Glomerular endothelial cell (primary cell): ENCODE measurements at places on chromosomes 16 and 17. TPM values are rescaled to one million over a fixed set of nuclear protein-coding genes. Genes with fewer than 3 reads are reported as not detected.

DNA sequence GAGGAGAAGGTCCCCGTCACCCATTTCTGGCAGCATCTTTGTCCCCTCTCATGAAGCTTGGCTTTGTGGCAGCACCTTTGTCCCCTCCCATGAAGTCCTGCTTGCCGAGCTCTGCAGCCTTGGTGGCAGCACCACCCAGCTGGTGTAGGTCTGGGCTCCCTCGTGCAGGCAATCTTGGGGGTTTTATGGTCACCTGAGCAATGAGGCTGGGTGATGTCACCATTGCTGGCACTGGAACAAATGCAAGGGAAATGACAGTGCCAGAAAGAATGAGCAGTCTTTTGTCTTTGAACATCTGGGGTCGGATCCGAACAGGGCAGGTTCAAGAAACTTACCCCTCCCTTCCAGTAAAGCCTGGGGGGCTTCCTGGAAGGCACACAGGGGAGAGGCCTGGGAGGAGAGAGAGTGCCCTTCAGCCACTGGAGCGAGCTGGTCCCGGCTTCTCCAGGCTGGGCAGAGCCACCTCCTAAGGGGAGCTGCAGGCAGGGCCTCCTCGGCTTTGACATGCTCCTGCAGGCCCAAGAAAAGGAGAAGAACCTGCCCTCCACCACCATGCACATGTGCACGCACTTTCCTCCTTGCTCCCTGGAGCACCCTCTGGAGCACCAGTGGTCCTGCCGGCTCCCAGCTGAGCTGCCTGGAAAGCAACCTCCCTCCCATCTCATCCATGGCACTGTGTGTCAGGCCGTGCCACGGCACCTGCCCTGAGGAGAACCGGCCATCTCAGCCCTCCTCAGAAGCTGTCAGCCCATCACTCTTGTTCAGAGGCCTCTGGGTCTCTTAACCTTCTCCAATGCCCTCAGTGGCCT lies 16.0 kb downstream of the BTBD17 start:
- no peak for DNase-seq

The PRDM7 gene
- total RNA-seq, result not detected in 2 replicates

DNA sequence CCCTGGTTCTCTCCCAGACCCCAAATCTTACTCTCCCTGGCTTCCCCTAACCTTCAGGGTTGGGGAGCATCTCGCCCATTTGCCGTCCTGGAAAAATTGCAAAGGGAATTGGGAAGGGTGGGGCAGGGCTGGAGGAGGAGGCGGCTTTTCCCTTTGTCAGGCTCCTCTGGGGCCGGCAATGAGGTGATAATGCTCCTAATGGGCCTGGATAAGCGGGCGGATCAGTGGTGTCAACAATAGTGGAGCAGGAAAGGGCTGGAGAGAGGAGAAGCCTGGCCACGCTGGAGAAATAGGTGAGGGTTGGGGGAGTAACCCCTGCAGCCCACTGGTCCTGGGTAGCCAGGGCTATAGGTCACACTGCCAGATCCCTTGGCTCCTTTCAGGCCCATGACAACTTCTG lies 12.3 kb downstream of the SCN4A start:
- no peak for DNase-seq

The ENPP7 gene
- total RNA-seq, result not detected in 2 replicates

DNA sequence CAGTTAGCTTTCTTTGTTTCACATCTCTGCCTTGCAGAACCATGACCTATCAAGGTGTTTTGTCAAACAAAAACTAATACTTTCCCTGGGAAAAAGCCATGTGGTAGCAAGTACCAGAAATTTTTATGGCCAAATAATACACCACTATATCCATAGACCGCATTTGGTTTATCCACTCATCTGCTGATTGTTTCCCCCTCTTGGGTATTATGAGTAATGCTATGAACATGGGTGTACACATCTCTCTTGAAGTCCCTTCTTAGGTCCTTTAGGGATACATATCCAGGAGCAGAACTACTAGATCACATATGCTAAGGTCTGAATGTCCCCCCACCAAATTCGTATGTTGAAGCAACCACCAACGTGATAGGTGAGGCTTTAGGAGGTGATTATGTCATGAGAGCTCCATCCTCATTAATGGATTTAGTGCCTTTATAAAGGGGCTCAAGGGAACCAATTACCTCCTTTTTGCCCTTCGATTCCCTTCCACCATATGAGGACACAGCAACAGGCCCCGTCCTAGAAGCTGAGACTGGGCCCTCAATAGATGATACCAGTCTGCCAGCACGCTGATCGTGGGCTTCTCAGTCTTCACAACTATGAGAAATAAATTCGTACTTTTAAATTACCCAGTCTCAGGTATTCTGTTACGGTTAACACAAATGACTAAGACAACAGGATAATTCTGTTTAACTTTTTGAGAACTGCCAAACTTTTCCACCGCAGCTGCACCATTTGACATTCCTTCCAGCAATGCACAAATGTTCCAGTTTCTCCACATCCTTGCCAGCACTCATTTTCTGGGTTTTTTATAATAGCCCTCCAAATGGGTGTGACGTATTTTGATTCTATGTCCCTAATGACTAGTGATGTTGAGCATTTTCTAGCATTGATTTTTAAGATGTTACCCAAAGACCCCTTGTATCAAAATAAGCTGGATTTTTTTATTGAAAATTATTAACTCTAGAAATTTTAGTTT lies 30.0 kb downstream of the SIAH1 start:
- no peak for DNase-seq

The ADAM11 gene
- 0.23 and 2.5 TPM in 2 replicates for total RNA-seq
